ENCODE measurements at places on chromosomes 4 and X.

GRCh38 chrX:148909758-148910157 is 409.3 kb downstream of the AFF2 start:
- DNase-seq = no peak

- no peak for DNase-seq
Observed at GRCh38 chr4:152728343-152728742, 48.5 kb upstream of the TMEM154 start.

- no peak for DNase-seq
Observed at GRCh38 chr4:147582386-147583060, 34.7 kb upstream of the TMEM184C start.

GRCh38 chr4:98688411-98689290 is 30.2 kb upstream of the TSPAN5 start:
- DNase-seq = no peak

- DNase-seq = peak; percentile 39
Observed at GRCh38 chrX:13652287-13652793, 601 bp upstream of the TCEANC start.

DNA sequence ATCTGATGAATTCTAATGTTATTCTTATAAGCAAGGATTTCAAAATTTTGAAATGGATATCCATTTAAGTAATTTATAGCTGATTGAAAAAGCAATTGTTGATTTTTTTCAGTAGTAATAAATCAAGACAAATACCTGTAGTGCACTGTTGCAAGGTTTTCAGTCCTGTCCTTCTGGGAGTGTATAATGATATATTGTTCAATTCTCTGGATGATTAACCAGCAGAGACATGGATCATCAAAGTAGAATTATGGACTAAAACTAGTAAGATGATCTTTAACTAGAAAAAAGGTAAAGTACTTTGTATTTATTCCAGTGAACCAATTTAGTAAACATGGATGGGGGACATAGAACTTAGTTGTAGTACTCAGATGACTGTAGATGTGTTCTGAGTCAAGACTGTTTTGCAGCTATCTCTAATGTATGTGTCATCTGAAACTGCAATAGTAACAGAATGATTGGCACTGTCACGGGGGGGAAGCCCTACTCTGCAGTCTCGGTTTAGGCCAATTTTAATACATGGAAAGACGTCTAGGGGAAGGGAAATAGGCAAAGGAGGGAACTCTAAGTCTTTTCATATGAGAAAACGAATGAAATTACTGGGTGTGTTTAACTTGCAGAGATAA is 121.9 kb downstream of the GLRA3 start:
- DNase-seq = no peak

- DNase-seq = no peak
Observed at GRCh38 chrX:18961686-18962085, 22.2 kb downstream of the PHKA2 start.

DNA sequence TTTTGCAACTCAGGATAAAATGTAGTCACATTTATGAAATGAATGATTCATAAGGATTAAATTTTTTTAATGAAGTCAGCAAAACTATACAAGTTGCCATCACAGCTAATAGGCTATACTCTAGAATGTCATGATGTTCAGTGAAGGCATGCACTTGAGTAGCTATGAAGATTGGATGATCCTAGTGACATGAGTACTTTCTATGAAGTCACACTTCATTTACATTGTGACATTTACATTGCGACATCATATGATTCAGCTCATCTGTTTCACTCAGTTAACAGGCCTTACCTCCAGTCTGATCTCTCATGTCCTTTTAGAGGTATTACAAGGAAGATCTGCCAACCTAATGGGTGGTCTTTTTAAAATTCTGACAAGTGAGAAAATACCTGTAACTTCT is 82.7 kb upstream of the FGF13 start:
- DNase-seq = no peak

DNA sequence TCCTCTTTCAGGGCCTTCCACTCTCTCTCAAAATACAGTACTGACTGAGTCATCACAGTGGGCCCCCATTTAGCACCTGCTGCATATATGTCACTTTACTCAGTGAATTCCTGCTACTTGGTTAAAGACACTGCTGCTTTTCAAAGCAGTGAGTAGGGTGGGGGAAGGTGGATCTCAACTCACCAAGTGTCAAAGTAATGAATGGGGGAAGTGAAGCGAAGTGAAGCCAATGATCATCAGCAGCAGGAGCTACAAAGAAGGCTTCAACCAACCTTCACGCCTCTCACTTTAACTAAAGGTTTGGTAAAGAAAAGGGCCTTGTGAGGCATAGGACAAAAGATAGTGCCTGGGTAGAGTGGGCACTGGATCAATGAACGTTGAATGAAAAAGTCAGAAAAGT is 424.1 kb downstream of the SMARCA1 start:
- no peak for DNase-seq

DNA sequence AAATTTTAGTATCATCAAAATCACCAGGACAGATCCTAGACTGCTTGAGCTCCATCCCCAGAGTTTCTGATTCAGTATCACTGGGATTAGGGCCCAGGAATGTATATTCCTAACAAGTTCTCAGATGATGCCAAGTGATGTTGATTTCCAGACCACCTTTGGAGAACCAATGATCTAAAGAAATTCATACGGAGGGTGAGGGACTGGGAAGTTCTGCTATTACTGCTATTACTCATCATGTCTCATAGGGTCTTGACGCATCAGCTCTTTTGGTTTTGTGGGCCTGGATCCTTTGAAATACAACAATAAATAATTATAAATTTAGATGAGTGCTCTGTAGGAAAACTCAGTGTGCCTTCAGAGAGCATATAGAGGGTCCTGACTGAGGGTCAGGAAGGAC is 59.8 kb upstream of the LGI2 start:
- no peak for DNase-seq

DNA sequence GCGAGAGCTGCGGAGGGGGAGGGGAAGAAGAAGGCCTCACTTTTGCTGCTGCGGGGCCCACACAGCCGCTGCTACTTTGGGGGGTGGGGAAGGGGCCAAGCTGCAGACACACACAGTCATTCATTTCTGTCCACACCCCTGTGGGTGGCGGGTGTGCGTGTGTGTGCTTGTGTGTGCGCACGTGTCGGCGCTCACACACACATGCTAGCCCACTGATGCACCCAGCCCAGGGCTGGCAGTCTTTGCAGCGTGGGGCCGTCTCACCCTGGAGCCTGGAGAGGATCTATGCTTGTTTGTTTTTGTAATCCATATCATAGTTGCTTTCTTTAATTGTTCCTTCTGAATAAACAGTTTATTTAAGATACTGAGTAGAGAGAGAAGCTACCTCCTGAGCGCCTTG is 4.0 kb downstream of the DUSP9 start:
- no peak for DNase-seq

DNA sequence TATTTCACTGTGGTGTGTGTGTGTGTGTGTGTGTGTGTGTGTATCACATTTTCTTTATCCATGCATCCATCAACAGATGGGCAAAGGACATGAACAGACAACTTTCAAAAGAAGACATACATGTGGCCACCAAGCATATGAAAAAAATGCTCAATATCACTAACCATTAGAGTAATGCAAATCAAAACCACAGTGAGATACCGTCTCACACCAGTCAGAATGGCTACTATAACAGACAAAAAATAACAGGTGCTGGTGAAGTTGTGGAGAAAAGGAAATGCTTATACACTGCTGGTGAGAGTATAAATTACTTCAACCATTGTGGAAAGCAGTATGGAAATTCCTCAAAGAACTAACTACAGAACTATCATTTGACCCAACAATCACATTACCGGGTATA is 83.4 kb downstream of the PALLD start:
- no peak for DNase-seq

GRCh38 chr4:168643111-168643795 is 146.4 kb downstream of the PALLD start:
- no peak for DNase-seq

- no peak for DNase-seq
Observed at GRCh38 chr4:138037696-138038095, 204.5 kb downstream of the SLC7A11 start.

DNA sequence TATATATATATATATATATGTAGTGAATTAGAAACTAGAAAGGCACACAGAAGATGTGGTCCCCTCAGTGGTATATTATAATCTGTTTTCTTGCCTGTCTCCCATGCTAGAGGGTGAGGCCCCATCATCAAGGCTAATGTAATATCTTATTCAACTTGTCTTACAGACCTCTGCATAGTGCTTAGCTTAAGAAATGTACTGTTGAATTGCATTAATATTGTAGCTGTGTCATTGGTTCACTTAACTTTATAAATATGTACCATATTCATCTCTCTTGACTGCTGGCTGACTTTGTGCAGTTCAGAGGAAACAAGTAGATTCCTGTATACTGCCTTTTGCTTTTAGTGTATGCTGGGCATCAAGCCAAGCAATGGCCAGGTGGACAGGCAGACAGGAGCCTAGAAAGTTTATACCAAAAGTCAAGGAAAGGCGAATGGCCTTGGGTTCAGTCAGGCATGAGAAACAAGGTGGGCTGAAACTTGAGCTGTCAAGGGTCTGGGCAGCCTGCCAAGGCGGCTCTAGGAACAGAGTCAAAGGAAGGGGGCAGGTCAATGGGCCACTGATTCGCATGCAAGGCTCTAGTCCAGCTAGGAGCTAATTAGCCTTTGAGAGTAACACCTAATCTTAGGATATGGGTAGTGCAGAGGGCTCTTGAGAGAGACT is 78.8 kb upstream of the LEF1 start:
- no peak for DNase-seq

DNA sequence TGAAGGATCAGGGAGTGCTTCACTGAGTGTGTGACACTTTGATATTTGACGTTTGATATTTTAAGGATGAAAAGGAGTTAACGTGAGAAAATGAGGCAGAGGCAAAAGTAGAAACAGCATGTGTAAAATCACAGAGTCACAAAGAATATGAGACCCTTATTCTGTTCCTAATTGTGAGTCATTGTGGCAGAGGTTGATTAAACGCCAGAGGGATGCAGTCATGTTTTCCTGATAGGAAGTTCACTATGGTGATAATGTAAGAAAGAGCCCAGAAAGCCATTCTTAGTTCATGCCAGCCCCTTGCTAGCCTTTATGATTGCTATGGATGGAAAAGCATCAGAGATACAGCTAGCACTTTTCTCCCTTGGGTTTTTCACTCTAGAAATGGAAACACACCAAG is 33.5 kb upstream of the IGSF1 start:
- no peak for DNase-seq

DNA sequence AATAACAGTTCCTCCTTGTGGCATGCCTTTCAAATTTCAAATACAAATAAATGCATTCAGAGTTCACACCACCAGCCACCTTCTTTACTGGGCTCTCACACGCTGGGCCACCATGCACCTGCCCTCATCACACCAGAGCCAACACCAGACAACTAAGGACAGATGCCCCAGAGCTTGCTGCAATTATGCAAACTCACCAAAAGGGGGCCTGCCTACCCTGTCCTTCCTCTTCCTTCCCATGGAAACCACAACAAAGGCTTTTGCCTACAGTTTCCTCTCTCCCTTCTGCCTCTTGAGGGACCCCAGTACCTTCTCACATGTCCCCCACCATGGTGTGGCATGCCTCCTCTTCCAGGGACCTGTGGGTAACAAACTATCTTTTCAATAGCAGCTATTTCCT is 1333.9 kb upstream of the TENM3 start:
- DNase-seq = no peak

- DNase-seq = no peak
Observed at GRCh38 chr4:123709336-123709735, 312.7 kb downstream of the SPRY1 start.

- DNase-seq = no peak
Observed at GRCh38 chr4:148574502-148574901, 132.3 kb upstream of the NR3C2 start.

- no peak for DNase-seq
Observed at GRCh38 chr4:76447393-76447851, 12.4 kb downstream of the SHROOM3 start.

- DNase-seq = no peak
Observed at GRCh38 chr4:566508-567295, 9.4 kb downstream of the TMEM271 start.

DNA sequence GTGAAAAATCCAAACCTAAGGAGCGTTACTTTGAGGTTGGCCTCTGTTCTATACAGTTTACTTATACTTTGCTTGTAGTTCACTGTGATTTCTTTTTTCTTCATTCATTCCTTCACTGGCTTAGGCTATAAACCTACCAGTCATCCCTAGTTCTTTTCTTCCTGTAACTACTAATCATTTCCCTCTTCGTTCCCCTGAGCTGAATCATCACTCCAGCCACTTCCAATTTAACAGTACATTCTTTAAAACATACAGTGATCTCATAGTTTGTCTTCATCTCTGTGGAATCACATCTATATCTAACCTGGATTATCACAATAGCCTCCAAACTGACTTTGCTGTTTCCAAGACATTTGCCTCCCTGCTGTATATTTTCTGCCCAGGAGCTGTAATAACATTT is 25.2 kb upstream of the NPFFR2 start:
- no peak for DNase-seq

DNA sequence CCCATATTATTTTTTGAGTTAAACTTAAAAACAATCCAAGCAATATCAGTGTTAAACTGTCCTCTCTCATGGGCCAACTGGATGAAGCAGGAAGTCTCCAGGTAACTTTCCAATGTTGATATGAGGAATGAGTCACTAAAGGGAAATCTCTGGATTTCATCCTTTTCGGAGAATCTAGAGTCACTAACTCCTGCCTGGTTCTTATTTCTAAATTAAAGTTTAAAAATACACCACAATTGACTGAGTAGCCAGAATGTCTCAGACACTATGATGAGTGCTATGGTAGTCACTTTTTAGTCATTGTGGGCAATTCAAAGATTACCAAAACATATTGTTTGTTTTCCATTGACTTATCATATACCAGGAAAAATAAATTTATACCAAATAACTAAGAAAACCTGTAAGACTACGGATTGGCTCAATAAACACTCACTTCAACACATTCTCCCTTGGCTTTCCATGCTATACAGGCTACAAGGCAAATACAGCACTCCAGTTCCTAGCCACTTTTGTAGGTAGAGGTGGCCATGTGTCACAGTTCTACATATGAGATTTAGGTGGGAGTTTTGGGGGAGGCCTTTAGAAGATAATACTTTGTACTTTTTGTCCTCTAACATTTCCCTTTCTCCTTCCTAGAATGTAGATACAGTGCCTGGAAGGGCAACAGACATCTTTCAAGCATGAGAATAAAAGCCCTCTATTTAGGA is 8.6 kb downstream of the SLC9B2 start:
- DNase-seq = no peak

DNA sequence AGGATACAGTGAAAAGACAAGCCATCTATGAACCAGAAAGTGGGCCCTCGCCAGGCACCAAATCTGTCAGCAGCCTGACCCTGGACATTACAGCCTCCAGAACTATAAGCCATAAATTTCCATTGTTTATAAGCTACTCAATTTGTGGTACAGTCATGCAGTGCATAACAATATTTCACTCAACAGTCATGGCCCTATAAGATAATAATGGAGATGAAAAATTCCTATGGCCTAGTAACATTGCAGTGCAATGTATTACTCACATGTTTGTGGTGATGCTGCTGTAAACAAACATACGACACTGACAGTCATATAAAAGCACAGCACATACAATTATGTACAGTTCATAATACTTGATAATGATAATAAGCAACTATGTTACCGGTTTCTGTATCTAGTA is 17.1 kb upstream of the TLR1 start:
- no peak for DNase-seq

- DNase-seq = no peak
Observed at GRCh38 chrX:143437439-143437838, 79.8 kb downstream of the SPANXN3 start.

- no peak for DNase-seq
Observed at GRCh38 chr4:72887152-72887551, 182.4 kb downstream of the COX18 start.
